Non-pigmented ciliary epithelial cell (primary cell): ENCODE measurements at places on chromosomes 4 and X.

- no peak for DNase-seq
These were observed 220.6 kb upstream of the ARSJ start for GRCh38 chr4:114200026-114200425.

GRCh38 chrX:88977835-88978234 lies 230.8 kb downstream of the CPXCR1 start:
- DNase-seq: no peak

GRCh38 chr4:24736066-24736465 lies 59.3 kb upstream of the SOD3 start:
- DNase-seq: no peak

- no peak for DNase-seq
These were observed 48.6 kb upstream of the STARD8 start for GRCh38 chrX:68598841-68599240.

GRCh38 chr4:26351685-26352084 lies 30.9 kb downstream of the RBPJ start:
- no peak for DNase-seq

- DNase-seq: no peak
These were observed 28.5 kb upstream of the CRMP1 start for GRCh38 chr4:5921101-5921980.

DNA sequence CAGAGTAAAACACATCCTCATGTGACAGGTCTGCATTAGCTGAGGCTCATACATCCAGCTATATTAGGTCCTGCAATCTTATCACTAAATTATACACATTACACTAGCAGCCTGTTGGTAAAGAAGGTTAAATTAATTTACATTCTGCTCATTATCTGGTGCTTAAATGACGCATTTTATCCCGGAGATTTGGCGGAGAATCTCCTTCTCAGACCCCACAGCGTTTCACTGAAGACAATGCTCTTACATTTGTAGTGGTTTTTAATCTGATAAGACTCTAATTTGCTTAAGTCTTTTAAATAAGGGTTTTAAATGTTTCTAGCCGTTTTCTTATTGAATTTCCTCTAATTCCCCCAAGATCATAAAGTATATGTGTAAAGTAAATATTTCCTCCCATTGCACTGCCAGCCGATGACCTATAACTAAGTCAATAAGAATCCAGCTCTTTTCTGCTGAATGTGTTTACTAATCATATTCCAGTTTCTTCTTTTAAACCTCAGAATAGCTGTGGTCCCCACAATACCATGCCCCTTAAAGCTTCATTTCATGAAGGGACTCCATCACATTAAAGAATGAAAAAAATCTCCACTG lies 2.1 kb upstream of the PITX2 start:
- no peak for DNase-seq

- no peak for DNase-seq
These were observed 6.7 kb downstream of the ZNF81 start for GRCh38 chrX:47843363-47843762.

DNA sequence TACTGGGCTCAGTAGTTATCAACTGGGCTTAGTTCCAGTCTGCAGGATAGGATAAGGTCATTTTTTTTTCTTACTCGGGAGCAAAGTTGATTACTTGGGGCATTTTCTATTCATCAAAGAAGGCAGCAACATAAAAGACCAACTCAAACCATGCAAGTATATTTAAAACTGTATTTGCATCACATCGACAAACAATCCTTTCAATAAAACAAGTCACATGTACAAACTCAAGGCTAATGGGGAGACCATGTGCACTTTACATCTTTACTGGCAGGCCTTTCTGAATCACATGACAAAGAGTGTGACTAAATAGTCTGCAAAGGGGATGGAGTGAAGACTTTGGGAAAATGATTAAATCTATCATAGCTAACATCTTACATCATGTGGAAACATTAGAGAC lies 610.4 kb upstream of the BOD1L1 start:
- DNase-seq: no peak

DNA sequence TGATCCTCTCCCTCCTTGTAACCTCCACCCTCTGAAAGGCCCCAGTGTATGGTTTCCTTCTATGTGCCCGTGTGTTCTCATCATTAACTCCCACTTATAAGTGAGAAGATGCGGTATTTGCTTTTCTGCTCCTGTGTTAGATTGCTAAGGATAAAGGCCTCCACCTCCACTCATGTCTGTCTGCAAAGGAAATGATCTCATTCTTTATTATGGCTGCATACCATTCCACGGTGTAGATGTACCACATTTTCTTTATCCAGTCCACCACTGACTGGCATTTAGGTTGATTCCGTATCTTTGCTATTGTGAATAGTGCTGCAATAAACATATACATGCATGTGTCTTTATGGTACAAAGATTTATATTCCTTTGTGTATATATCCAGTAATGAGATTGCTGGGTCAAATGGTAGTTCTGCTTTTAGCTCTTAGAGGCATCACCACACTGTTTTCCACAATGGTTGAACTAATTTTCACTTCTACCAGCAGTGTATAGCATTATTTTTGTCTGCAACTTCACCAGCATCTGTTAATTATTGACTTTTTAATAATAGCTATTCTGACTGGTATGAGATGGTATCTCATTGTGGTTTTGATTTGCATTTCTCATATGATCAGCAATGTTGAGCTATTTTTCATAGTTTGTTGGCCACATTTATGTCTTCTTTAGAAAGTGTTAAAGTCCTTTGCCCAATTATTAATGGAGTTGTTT lies 1030.9 kb downstream of the FSTL5 start:
- DNase-seq: no peak

GRCh38 chr4:79178760-79179159 lies 147.1 kb downstream of the NAA11 start:
- DNase-seq: no peak

GRCh38 chr4:53044651-53044960 lies 182.5 kb downstream of the RASL11B start:
- no peak for DNase-seq

GRCh38 chr4:149709640-149710039 lies 106.0 kb downstream of the IQCM start:
- peak; percentile 17 for DNase-seq

DNA sequence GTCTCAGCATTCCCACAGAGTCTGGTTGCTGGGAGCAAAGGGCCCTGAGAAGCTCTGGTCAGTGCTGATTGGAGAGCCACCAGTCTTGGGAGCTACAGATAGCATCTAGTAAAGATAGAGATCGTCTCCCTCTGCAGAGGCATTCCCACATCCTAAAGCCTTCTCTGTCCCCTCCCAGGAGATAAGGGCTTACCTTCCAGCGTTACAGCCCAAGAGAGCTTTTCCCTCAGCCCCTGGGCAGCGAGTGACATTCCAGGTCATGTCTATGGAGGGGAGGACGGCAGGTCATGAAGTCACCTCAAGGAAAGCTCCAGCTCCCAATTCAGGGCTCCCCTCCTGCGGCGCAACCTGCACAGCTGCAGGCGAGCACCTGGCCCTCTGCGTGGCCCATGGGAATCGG lies 29.9 kb downstream of the CLDN34 start:
- DNase-seq: no peak

DNA sequence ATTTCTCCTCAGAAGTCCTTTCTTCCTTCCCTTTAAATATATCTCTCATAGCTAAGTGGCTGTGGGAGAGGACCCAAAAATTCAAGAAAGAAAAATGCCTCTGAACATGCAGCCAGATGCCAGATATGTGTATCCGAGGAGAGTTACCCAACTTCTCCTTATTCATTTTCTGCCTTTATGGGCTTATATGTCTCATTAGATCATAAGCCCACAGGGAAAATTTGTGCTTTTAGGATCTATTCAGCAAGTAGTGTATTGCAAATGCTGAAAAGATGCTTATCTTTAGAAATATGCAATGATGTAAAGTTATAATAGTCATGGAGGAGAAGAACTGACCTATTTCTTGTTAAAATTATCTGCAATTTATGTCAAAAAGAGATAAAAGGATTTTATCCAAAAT lies 371.8 kb upstream of the NOCT start:
- DNase-seq: no peak

- DNase-seq: no peak
These were observed 7.6 kb upstream of the XPNPEP2 start for GRCh38 chrX:129731228-129731627.

DNA sequence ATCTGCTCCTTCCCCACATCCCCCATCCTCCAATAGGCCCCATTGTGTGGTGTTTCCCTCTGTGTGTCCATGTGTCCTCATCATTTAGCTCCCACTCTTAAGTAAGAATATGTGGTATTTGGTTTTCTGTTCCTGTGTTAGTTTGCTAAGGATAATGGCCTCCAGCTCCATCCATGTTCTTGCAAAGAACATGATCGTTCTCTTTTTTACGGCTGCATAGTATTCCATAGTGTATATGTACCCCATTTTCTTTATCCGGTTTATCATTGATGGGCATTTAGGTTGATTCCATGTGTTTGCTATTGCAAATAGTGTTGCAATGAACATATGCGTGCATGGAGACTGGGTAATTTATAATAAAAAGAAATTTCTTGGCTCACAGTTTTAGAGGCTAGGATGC lies 31.5 kb downstream of the GRK4 start:
- DNase-seq: no peak

- DNase-seq: no peak
These were observed 577.8 kb downstream of the NLGN4X start for GRCh38 chrX:5650904-5651303.

GRCh38 chr4:73007526-73008100 lies 61.9 kb downstream of the COX18 start:
- no peak for DNase-seq

DNA sequence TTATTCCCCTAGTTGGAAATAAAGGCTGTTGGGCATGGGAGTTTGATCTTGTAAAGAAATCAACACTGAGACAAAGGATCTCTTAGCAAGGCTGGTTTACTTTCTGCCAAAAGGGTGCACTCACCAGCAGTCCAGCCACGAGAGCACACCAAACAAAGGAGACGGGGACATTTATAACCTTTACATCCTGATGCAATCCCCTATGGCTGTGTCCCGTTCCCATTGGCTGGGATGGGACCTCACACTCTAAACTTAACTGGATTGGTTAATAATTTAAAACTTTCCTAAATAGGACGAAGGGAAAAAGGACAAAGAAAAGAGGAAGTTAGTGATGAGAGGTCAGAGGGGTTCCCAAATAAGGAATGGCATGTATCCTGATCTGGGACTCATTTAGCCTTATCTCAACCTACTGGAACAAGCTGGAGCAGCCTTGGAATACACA lies 17.9 kb downstream of the METAP1 start:
- no peak for DNase-seq

DNA sequence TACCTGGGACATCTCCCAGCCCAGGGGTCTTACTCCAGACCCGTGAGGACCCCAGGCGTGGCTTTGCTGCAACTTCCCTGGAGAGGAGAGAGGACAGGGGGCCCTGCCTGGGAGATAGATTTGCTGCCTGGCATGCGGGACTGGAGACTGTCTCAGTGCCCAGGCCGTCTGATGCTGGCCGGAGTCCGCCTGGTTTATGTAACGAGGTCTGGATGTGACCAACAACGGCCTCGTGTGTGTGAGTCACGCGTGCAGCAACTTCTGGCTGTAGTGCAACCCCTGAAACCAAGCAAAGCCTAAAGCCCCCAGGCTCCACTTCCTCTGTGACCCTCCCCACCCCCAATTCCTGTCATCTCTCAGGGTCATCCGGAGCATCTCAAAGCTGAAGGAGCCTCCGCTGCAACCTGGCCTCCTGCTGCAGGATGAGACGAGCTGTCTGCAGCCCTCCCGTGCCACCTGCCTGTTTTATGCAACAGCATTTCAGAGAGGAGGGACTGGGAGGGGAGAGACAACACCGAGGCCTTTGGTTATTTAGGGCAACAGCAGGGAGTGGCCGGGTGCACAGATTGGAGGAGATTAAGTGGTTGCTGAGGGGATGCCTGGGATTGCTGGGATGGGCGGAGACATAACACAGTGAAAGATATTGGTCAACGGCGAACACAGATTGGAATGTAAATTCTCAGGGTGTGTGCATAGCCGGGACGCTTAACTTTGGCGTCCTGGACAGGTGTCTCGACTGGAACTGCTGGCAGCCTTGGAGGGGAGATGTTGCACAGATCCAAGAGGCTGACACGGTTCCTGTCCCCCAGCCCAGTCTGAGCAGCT lies 16.0 kb downstream of the XG start:
- DNase-seq: no peak

DNA sequence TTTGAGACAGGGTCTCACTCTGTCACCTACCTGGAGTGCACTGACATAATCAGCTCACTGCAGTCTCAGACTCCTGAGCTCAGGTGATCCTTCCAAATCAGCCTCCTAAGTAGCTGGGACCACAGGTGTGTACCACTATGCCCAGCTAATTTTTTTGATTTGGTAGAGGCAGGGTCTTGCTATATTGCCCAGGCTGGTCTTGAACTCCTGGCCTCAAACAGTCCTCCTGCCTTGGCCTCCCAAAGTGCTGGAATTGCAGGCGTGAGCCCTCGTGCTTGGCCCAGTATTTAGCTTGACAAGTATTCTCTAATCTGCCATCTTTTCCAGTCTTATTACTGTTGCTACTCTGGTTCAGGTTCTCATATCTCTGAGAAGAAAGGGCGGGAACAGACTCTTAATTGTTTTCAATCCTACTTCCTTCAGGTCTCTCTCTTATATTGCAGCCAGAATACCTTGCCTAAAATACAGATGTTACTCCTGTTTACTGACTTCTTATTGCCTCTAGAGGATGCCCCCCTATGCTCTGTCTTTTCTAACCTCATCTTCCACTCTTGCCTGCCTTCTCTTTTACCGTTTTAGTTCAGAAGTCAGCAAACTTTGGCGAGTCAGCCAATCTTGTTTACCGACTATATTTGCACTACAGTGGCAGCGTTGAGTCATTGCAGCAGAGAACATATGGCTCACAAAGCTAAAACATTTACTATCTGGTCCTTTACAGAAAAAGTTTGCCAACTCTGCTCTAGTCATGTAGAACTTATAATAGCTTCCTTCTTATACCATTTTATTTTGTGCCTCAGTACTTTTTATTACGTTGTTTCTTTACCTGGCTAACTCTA lies 19.0 kb downstream of the MRPL1 start:
- no peak for DNase-seq

DNA sequence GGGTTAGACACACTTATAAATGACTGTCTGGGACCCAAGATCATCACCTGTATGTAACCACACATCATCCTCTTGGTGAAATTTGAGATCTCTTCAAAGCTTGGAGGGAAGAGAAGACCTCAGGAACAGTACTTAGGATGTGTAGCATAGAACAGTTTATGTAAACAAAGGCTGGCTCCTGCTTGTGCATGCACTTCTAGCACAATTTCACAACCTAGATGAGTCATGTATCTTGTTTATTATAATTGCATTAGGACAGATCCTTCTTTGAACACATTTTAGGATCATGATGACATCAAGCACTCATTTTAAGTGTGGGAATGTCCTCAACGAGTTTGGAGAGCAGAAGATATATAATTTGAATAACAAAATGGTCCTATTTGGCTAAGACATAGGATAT lies 26.3 kb upstream of the ZMAT1 start:
- no peak for DNase-seq

GRCh38 chr4:184750926-184751584 lies 17.2 kb upstream of the CENPU start:
- no peak for DNase-seq

DNA sequence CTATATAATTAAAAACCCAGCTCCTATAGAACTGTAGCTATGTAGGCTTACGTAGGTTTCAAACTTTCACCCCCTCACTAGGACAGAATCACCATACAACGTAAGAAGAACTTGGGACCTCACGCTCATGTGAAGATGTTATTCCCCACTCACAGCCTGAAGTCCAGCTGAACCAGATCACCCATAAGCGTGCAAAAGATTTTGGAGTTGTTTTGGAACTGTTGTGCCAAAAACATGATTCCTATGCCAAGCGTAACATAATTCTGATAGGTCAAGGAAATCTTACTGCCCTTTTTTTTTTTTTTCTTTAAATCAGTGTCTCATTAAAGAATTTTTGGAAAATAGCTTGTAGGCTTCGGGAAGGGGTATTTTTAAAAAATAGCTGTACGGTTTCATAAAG lies 57.0 kb downstream of the LCORL start:
- DNase-seq: no peak

- DNase-seq: no peak
These were observed 88.8 kb downstream of the CORIN start for GRCh38 chr4:47749060-47749459.
